ENCODE measurements at places on chromosomes 11 and 22.
A peak's percentile ranks its signal among the peaks of the same experiment; 100 is the strongest.

DNA sequence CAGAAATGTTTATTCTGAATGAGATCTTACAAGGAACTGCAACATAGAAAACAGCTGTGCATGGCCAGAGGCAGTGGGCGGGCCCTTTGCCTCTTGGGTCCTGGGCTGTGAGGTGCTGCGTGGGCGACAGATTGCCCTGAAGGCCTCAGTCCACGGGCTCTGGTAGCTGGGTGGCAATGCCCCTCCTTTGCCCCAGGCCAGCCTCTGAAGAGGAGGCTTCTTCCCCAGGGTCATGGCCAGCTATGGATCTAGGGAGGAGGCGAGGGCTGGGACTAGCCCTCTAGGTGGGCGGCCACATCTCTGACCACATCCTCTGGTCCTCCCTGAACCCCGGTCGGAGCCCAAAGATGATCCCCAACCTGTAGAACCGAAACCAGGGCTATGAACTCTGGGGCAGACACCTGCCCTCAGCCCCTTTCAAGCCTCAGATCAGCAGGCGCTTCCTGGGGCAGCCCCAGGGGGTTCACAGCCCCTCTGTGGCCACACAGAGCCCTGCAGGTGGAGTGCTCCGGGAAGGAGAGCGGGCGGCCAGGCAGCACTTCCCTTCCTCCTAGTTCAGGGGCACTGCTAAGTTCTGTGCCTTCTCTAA lies 6.6 kb upstream of the CDC42BPG start:
- peak; percentile 50 for DNase-seq

DNA sequence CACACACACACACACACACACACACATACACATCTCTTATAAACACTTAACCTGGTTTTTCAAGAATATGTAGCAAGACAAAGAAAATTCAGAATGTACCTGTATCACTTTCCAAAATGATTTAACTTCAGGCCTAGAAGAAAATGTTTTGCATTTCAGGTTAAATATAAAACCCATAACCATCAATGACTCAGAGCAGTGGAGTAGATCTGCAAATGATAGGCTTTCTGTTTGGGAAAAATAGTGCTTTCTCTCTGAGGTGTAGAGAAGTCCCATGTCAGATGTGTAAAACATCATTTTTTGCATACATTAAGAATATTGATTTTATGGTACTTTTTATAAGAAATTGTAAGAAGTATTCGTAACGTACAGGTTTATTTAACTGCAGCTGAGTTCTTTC lies 116.9 kb downstream of the STK33 start:
- DNase-seq = no peak

DNA sequence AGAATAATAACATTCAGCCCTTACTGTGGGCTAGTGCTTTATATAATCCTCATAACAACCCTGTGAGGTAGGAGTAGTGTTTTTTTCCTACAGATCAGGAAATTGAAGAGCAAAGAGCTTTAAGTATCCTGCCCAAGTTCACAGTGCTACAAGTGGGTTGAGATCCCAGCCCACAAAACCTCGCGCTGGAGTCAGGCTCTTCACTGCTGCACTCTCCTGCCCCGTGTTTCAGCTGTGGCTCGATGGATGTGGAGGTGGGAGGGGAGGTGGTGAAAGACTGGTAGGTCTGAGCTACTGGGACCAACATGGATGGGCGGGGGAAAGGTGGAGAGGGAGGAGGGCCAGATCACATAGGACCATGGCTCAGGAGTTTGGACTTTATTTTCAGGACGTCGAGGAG lies 6.1 kb downstream of the ZNF408 start:
- no peak for DNase-seq

GRCh38 chr11:99505316-99505715 lies 484.6 kb downstream of the CNTN5 start:
- no peak for DNase-seq

- no peak for DNase-seq
Observed at GRCh38 chr11:124674168-124674517, 439 bp downstream of the SPA17 start.

DNA sequence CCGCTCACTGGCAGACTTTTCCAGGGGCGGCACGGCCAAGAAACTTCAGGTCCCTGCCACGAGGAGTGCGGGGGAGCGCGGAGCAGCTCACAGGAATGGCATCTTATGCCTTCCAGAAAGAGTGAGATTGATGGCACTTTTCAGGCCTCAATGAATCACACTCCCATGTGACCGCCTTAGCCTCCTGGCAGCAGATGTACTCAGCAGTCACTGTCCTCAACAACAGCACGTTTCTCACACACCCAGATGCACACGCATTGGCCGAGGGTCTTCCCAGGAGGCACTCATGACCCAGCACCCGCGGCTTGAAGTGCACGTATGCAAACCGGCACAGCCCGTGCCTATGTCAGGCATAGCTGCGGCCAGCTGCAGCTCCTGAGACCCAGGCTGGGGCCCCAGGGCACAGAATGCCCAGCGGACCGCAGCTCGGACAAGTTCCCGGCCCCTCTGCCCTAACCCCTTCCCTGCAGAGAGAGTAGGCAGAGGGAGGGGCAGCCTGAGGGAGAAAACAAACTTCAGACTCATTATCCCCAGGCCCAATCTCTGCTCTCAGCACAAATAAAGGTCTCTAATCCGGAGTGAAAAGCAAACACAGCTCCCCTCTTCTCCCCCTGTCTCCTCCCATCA lies 48.3 kb downstream of the RPUSD4 start:
- DNase-seq = no peak

DNA sequence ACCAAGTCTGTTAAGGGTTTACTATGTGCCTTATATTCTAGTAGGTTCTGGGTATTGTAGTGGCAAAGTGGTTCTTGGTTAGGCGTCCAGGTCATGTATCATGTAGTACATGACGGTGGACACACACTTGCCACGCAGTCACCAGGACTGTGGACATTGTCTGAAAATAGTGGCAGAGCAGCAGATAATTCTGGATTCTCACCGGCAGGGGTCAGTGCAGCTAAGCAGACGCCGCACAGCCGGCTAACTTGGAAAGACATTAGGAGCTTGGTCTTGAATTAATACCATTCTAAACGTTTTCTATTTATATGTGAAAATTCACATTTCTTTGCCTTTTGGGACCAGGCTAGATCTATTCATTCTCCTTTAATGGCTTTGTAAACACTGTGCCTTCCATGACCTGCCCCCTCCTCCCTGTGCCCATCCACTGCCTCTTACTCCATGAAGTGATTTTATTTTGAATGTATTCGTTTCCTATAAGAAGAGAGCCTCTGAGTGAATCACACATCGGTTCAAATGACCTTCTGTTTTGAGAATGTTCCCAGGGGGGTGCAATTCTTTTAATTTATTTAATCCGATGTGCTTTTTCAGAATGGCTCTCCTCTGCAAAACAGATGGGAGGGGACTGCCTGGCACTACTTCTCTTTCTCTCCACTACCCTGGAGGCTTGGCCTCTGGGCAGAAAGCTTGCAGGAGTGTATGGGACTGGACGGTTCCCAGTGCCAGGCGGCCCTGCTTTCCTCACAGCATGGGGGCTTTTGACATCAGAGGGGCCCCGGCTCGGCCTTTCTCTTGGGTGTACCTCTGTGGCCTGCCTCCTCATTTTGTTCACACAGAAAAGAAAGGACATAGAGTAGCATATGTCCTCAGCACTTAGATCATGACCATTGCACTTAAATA lies 378.0 kb downstream of the NTM start:
- no peak for DNase-seq

- no peak for DNase-seq
Observed at GRCh38 chr22:37245740-37246139, 1.7 kb upstream of the RAC2 start.

GRCh38 chr11:57867966-57868365 lies 106.4 kb downstream of the CTNND1 start:
- DNase-seq = no peak
